ENCODE measurements at places on chromosomes 11 and 22.

DNA sequence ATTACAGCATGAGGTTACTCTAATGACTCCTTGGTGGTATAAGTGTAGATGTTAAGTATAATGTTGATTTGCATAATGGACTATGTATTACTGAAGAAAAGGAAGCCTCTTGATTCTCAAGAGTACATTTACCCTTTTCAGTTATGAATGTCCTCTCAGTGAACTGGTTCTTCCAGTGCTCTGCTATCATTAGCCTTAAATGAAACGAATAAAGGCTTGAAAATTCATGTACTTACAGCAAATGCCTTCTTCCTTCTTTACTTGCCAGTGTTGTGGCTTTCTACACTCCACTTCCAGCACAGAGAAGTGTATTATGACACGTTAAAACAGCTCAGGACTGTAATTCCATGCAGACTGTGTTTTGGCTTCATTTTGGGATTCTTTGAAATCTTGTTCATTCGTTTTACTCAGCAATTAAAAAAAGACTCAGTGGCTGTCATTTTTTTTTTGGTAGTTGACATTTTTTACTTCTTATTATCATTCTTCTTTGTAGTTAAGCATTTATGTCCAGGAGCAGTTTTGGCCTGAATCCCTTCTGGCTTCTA is 96.9 kb downstream of the MTMR3 start:
- no peak for DNase-seq

DNA sequence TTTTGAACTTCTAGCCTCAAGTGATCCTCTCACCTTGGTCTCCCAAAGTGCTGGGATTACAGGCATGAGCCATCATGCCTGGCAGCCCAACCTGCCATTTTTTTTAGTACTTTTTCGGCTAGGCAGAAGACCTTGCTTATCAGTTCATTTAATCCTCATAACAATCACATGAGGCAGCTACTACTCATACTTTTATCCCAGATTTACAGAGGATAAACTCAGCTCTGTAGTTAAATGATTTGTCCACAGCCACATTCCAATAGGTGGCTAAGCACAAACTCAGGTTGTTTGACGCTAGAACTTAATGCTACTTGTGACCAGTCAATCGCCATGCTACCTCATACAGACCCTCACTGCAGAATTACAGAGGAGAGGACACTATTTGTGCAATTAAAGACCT is 28.1 kb downstream of the SBF2 start:
- no peak for DNase-seq

- no peak for DNase-seq
These were observed 62.4 kb downstream of the BRD1 start for GRCh38 chr22:49765091-49765771.

DNA sequence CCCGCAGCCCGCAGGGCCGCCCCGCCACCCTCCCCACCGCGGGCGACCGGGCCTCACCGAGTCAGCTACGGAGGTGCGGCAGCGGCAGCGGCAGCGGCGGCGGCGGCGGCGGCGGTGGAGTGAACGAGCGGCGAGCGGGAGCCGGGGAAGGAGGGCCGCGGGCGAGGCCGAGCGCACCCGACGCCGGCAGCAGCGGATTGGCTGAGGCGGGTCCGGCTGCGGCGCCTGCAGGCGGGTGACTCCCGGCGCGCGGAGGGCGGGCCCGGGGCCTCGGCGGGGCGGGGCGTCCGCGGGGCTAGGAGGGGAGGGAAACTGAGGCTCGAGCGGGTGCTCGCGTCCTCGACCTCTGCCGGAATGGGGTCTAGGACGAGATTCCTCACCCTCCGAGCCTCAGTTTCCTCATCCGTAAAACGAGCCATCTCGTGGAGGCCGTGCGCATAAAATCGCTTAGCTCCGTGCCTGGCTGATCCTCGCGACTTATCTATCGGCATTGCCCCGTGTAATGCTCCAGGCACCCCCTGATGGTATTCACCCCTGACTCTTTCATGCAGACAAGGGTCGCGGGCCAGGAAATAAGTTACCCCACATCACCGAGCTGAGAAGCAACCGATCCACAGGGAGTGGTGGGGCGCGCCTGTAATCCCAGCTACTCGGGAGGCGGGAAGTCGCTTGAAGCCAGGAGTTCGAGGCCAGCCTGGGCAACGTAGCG is at the start of gene CPT1A:
Gene CPT1A (minus strand): TSS at position 199 of the 709 bp plus-strand sequence. CDS start 26,442 bp downstream, outside the sequence.
- DNase-seq = peak; percentile 58

DNA sequence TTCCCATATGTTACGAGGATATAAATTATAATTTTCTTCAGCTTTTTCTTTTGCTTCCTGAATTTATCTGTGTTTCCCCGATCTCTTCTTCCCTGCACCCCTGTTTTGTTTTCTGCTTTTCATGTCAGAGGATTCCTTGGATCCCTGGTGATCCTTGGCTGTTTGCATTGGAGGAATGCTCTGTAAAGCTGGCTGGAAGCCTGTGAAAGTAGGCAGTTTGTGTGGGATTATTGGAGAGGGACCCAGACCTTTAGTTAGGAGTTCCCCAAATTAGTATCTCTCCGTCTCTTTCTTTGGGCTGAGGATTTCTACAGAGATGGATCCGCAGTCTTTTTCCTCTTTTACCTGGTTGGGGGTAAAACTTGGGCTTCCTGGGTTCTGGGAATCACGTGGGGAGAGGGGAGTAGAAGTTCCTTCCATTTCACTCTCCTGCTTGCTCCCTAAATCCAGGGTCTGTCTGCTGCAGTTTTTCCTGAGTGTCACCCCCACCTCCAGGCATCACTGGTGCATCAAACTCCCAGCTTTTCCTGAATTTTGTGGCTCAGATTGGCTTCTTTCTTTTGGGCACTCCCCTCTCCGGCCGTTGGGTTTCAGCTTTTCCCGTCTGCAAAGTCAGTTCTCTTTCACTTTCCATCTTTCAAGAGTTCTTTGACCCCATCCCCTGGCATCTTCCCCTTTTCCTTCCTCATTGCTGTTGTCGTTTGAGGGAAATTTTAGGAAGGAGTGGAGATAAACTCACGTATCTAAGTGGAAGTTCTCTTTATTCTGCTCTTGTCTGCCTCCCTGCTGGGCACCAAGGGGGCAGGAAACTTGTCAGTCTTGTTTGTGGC is 79.1 kb upstream of the ALX4 start:
- no peak for DNase-seq

DNA sequence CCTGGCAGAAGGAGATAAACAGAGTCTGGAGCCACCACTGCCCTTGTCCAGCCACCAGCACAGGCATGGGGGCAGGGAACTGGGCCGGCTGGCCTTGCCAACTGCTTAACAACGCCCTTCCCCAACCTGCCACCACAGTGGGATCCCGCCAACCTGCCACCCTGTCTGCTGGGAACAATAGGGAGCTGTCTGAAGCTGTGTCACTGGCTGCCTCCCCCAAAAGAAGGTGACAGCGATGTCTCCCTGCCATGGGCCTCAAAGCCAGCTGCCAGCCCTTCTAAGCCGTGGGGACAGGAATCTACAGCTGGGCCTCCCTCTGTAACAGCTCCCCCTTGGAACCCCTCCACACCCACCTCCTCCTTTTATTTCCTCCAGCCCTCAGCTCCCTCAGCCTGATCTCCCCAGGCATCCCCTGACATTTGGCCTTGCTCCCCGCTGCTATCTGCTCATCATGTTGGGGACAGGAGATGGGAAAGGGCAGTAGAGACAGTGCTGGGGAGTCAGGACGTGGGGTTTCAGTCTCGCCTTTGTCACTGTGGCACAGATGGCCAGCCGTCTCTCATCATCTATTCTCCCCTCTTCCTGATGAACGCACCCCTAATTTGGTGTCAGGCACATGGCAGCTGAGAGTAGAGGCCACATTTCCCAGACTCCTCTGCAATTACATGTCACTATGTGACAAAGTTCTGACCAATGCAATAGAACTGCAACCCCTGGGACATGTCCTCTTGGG is 51.3 kb upstream of the PRDM11 start:
- DNase-seq = no peak

DNA sequence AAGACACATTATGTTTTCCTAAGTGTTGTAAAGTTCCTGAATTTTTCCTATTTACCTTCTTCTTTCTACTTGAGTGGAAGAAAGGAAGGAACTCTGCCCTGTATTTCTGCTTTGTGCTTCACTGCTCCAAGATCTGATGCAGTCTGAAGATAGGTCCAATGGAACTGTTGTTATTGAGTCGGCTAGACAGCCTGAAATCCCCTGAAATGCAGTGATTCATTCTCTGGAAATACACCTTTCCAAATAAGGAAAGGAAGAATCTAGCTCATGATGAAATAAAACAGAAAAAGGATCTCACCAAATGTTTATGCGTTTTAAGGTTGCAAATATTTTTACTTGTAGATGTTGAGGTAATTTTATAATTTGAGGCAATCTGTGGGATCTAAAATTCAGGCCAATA is 322.8 kb downstream of the GUCY1A2 start:
- no peak for DNase-seq

DNA sequence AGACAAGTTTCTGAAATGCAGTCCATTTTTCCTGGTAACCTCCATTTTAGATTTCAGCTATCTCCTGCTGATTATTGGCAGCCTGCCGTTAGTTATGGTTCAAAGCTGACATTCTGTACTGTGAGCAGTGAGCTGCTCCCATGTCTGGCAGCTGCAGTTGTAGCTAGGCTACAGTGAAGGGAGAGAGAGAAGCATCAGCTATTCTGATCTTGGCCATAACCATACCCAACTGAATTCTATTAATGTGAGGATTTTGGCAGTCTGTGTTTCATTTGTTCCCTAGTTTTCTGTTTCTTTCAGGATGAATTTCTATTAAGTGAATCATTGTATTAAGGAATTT is 33.4 kb downstream of the SIK2 start:
- DNase-seq = no peak

DNA sequence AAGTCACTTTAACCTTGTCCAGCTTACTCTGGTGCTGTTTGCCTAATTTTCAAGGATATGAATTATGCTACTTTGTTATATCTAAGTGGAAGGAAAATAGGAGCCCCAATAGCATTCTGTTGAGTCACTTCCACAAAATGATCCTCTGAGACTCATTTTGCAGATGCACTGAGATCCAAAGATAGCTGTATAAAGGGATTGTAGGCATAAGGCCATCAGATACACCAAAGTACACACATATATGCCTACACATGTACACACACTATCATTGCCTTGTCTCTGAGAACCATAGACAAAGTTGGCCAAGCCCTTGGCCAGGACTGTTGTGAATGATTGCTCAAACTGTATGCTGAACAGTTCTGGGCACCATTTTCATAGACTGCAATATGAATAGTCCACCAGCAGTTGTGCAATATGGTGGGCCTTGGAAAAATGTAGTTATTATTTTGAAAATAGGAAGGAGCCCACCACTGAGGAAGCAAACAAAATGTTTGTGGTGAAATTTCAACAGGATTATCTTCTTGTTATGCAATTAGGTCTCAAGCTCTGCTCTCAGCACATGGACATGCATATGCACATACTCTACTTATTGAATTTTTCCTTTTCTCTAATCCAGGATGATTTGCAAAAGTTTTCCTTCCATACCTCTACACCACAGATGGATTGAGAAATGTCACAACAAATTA is 186.0 kb upstream of the CTSC start:
- no peak for DNase-seq

DNA sequence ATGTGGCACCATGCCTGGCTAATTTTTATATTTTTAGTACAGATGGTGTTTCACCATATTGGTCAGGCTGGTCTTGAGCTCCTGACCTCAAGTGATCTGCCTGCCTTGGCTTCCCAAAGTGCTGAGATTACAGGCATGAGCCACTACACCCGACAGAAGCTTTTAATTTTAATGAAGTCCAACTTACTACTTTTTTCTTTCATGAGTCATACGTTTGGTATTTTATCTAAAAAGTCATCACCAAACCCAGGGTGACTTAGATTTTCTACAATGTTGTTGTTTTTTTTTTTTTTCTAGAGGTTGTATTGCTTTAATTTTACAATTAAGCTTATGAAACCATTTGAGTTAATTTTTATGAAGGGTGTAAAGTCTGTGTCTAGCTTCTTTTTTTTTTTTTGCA is 34.9 kb downstream of the JRKL start:
- DNase-seq = no peak

- no peak for DNase-seq
These were observed 7.8 kb upstream of the NAA40 start for GRCh38 chr11:63931045-63931444.

DNA sequence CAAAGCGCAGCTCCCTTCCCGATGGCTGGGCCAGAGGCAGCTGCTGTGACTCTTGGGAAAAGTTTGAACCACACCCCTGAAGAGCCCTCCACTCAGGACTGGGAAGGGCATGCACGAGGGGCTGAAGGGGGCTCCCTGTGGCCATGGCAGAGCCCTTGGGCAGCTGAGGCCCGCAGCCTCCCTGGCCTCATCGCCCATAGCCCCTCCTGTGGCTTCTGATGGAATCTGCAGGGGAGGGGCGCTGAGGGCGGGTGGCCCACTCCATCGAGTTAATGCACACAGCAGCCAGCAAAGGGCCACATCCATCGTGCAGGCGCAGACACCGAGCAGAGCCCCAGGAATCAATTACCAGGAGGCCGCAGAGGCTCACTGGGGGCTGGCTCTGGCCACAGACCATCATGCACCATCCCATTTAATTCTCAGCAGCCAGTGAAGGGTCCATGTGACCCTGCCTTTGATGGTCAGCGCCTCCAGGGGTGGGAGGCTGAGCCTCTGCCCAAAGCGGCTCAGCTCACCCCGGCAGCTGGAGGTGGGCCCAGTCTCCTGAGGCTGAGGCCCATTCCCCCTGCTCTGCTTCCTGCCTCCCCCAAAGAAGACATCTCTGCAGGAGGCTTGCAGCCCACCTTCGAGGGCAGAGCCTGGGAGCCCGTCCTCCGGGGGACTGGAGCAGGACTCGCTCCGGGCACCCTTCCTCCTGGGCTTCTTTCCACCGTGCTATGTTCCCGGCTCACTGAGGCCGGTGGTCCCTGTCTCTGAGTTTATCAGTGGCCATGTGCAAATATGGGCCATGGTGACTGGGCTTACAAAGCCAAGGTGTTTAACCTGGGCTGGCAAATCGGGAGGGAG is 1410.2 kb downstream of the BRD1 start:
- no peak for DNase-seq

DNA sequence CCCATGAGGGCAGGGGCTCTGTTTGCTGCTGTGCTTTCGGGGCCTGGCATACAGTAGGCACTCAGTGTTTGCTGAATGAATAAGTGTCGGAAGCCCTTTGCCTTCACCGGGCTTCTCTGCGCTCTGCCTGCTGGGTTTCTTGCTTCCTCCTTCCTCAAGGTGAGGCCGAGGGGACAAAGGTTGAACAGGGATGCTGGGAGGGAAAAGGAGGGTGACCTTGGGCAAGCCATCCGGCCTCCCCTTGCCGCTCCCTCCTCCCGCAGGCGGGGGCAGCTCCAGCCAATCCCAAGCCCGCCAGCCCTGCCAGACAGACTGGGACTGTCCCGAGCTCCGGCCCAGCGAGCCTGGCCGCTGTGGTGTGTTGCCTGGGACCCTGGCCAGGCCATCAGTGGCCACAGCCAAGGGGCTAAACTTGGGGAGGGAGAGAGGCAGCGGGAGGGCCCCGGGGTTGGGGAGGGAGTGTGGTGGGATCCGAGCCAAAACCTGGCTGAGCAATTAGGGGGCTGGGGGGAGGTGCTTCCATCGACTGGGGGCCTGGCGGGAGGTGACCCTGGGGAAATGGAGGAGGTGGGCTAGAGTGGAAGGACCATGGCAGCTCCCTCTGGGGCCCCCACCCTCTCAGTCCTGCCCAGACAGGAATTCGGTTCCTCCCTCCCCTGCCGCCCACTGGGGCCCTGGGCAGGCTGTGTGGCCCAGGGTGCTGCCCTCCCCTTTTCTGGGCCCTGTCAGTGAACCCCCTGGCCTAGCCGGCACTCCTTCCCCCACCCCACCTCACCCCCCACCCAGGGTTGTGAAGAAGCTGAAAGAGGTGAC is 3.4 kb upstream of the RCOR2 start:
- no peak for DNase-seq
